Mesangial cell (primary cell): ENCODE measurements at places on chromosomes 5 and 9. TPM values are rescaled to one million over a fixed set of nuclear protein-coding genes. Genes with fewer than 3 reads are reported as not detected.

Gene TAF1L
- not detected in 2 replicates for total RNA-seq

Gene CTXN3
- total RNA-seq, result not detected in 2 replicates

Gene SLCO6A1
- not detected in 2 replicates for total RNA-seq

Gene IRX2
- total RNA-seq, result 0.33 and 4.6 TPM in 2 replicates

Gene SPATA31A3
- not detected in 2 replicates for total RNA-seq

Gene PTRH1
- total RNA-seq, result 44.1 and 56.1 TPM in 2 replicates

Gene CSF1R
- 0.13 and 0.16 TPM in 2 replicates for total RNA-seq

Gene DCAF12
- total RNA-seq, result 25.3 and 33.1 TPM in 2 replicates

Gene ZNF454
- 1.3 and 2.9 TPM in 2 replicates for total RNA-seq
